Tibial artery (tissue), 4 donors: ENCODE measurements at places on chromosomes 1 and 21.
A peak's percentile ranks its signal among the peaks of the same experiment; 100 is the strongest.

DNA sequence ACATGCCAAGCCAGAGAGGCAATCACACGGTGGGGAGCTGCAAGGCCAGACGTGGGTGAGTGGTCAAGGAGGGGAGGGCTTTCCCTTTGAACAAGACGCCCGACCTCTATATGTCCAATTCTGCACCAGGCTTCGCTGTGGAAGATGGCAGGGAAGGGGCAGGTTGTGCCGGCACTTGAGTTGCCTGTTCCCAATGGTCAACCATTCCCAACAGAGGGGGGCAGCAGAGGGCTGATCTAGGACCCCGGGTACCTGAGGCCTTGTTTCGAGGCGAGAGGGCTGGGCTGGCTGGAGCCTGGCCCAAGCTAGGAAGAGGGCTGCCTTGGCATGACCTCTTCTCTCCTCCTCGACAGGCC is 64.9 kb downstream of the TMEM53 start:
- no peak overlapping the region for H3K27ac ChIP-seq
- H3K27me3 ChIP-seq, result peaks cover 75% of the 10 kb centered on the region
- H3K4me3 ChIP-seq, result no peak overlapping the region
- no peaks in the 10 kb centered on the region for H3K36me3 ChIP-seq
- H3K4me1 ChIP-seq, result no peaks in the 10 kb centered on the region

DNA sequence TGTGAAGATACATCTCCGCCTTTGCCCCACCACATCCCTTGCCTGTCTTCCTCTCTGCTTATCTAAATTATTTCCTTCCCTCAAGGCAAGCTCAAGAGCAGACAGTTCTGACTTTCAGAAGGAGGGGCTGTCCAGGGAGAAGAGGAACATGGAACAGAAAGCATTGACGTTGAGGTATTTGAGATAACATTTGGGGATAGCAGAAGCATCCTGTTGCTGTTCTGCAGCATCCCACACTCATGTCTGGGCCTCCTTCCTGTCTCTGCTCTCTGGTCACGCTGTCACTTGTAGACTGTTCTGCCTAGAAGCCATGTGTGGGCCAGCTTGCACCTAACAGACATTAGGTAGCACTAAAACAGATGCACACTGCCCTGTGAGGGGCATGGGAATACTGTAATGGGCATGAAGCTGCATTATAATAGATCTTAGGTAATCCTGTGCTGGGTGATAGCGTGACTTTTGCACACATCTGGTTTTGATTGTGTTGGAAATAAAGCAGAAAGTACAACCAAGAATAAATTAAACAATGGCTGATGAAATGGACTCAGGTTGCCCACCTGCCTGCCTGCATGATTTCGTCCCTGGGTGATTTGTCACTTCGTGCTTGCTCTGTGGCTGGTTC is 660 bp upstream of the RD3 start:
- peaks cover 11% of the 10 kb centered on the region for H3K27me3 ChIP-seq
- DNase-seq, result no peak
- no peak overlapping the region for H3K4me3 ChIP-seq
- no peak overlapping the region for H3K27ac ChIP-seq
- H3K36me3 ChIP-seq, result no peaks in the 10 kb centered on the region

DNA sequence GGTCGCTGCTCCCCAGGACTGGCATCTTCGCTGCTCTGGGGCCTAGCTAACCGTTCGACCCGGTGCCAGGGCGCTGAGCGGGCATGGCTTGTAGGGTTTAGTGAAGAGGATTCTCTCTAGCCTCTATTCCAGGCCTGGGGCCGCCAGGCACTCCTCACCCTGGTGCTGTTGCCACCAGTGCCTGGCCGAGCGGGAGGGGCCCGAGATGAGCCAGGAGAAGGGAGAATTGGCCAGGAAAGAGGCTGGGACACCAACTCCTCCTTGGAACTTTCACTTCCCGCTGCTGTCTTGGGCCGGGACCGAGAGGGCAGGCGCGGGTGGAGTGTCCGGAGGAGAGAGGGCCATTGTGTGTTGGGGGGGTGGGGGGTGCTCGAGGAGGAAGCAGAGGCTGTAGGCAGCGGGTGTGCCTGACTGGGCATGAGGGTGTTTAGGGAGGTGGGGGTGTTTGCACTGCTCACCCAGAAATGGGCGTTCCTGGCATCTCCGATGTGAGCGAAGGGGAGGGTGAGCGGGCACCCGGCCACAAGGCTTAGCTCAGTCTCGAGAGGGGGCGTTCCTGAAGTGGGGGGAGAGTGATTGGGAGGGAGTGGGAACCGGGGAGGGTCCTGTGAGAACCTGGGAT is 772 bp downstream of the ADAM15 start:
- H3K36me3 ChIP-seq, result peaks cover 38% of the 10 kb centered on the region
- DNase-seq, result peak; percentile 58
- peak overlapping the region; percentile 91 for H3K27ac ChIP-seq
- H3K27me3 ChIP-seq, result no peaks in the 10 kb centered on the region

DNA sequence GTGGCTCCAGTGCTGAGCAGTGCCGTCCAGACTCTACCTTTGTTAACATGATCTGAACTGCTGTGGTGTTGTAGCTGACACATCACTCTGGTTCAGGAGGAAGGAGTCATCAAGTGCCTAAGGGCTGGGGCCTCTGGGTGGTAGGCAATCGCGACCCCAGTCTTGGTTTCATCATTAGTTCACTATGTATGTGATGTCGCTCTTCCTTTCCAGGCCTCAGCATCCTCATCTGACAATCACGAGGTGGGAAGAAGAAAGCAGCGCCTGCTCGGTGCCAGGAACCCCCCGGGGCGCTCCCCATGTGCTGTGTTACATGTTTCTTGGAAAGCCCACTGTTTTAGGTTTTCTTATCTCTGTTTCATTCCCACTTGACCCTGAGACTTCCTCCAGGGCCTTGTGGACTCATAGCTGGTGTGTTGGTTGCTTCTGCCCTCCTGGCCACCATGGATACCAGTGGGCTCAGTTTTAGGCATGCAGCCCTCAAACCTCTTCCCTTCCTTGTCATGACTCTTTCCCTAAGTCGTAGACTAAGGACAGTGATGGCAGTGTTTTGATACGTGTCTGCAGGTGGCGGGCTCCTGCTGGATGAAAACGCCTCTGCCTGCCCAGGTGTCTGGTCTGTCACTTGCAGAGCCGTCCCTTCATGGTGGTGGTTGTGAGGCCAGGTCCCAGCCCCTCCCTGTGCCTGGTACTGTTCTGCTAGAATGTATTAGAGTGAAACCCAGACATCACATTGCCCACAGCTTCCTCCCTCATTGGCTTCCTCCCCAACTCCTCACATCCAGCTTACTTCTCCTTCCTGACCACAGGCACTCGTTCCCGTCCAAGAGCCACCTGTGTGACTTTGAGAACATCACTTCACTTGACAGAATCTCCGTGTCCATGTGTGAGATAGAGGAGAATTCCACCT is 17.2 kb upstream of the FOXO6 start:
- H3K27me3 ChIP-seq, result peaks cover 5% of the 10 kb centered on the region
- no peak overlapping the region for H3K4me3 ChIP-seq
- no peaks in the 10 kb centered on the region for H3K4me1 ChIP-seq
- H3K27ac ChIP-seq, result no peak overlapping the region
- H3K36me3 ChIP-seq, result no peaks in the 10 kb centered on the region

GRCh38 chr21:29430030-29430429 is 131.3 kb downstream of the BACH1 start:
- no peaks in the 10 kb centered on the region for H3K36me3 ChIP-seq
- DNase-seq, result no peak
- no peaks in the 10 kb centered on the region for H3K4me1 ChIP-seq
- no peaks in the 10 kb centered on the region for H3K27me3 ChIP-seq
- H3K27ac ChIP-seq, result no peak overlapping the region

DNA sequence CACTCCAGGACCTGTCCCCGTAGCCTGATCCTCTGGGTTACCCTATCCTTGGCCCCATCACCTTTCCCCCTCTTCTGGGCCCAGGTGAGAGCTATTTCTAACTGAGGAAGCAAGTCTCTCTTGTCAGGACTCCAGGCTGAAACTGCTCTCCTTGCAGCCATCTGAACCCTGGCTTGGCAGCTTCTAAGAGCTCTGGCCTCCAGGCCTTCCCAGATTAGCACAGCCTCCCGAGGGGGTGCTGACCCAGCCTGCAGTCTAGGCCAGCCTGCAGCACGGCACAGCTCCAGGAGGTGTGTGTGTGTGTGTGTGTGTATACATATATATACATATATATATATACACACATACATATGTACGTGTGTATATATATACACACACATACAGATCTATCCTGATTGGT is 17.4 kb downstream of the CACNA1S start:
- no peaks in the 10 kb centered on the region for H3K4me1 ChIP-seq
- H3K27me3 ChIP-seq, result peaks cover 7% of the 10 kb centered on the region
- no peaks in the 10 kb centered on the region for H3K36me3 ChIP-seq
- no peak for DNase-seq

GRCh38 chr21:25005388-25005787 is 601.9 kb downstream of the MRPL39 start:
- H3K4me1 ChIP-seq, result no peaks in the 10 kb centered on the region
- H3K4me3 ChIP-seq, result no peak overlapping the region
- no peak overlapping the region for H3K27ac ChIP-seq
- H3K27me3 ChIP-seq, result no peaks in the 10 kb centered on the region

GRCh38 chr1:234584926-234585325 is 25.1 kb downstream of the IRF2BP2 start:
- no peak overlapping the region for H3K4me3 ChIP-seq
- H3K36me3 ChIP-seq, result no peaks in the 10 kb centered on the region
- H3K27me3 ChIP-seq, result no peaks in the 10 kb centered on the region
- peaks cover 6% of the 10 kb centered on the region for H3K4me1 ChIP-seq
- peak overlapping the region; percentile 89 for H3K27ac ChIP-seq

GRCh38 chr1:172342584-172343239 is 77.8 kb upstream of the C1orf105 start:
- H3K27me3 ChIP-seq, result no peaks in the 10 kb centered on the region
- no peak overlapping the region for H3K4me3 ChIP-seq
- no peaks in the 10 kb centered on the region for H3K36me3 ChIP-seq

GRCh38 chr1:42551180-42551579 is 88.1 kb downstream of the CCDC30 start:
- no peaks in the 10 kb centered on the region for H3K27me3 ChIP-seq
- H3K36me3 ChIP-seq, result no peaks in the 10 kb centered on the region
- no peak for DNase-seq
- no peak overlapping the region for H3K27ac ChIP-seq
- H3K4me3 ChIP-seq, result no peak overlapping the region

DNA sequence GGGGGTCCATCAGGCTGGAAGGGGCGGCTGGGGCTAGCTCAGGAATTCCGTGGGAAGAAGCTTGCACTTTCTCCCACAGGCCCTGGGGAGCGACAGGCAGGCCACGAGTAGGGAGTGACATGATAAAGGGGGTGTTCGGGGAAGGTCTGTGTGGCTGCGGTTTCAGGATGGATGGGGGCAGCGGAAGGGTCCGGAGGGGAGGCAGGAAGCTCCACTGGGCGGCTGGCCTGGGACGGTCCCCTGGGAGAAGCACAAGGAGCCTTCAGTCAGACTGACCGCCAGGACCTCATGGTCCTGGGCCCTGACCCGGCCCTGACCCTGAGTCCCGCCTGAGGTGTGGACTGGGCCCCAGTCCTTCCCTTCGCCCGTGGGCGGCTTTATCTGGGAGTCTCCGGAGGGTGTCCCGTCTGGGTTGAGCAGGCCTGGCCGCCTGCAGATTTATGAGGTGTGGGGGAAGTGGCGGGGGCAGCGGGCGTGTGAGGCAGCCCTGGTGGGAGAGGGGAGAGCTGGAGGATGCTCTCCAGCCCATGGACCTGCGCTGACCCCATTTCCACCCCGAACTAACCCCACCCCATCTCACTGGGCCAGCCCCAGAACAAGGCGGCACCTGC is 45.6 kb downstream of the EPHB2 start:
- no peaks in the 10 kb centered on the region for H3K36me3 ChIP-seq
- no peaks in the 10 kb centered on the region for H3K4me1 ChIP-seq
- H3K27me3 ChIP-seq, result no peaks in the 10 kb centered on the region

DNA sequence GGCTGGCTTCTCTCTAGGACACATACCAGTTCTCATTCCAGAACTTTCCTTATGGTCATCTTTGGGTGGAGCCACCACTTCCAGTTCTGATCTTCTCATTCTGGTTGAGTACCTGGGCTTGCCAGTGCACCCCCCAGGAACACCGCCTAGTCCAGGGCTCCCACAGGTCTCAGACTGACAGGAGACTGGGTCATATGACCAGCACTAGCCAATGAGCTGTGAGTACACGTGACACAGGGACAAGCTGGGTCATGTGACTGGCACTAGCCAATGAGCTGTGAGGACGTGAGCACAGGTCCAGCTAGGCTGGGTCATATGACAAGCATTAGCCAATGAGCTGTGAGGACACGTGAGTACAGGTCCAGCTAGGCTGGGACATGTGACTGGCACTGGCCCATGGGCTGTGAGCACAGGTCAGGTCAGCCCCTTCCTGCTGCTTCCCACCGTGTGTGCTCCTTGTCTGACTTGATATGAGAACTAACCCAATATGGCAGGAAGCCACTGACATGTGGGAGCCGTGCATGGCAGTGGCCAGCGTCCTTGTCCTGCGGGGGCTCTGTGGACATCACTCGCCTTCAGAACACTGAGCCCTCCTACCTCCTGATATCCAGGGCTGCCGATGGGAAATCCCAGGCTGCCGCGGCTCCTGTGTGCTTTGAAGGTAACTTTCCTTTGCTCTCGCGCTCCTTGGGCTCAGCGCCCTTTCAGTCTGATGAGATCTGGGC is 22.7 kb downstream of the KRTAP10-1 start:
- H3K27ac ChIP-seq, result no peak overlapping the region
- no peak overlapping the region for H3K4me3 ChIP-seq
- no peaks in the 10 kb centered on the region for H3K36me3 ChIP-seq

DNA sequence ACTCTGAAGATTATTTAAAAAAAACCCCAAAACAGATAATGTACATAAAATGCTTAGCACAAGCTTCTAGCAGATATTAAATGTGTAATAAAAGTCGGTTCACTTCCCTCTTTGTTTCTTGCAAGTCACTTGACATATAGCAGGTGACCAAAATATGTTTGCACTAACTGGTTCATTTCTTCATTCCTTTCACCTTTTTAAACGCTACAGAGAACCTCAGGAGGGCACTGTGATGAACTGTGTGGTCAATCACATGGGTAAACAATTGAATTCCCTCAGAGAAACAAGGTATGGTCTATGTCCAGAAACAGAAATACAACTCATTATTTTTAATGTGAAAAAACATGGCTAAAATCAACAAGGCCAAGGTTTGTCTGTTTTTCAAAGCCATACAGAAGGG is 51.3 kb upstream of the BCL10 start:
- no peaks in the 10 kb centered on the region for H3K27me3 ChIP-seq
- H3K4me3 ChIP-seq, result no peak overlapping the region
- no peak for DNase-seq
- no peaks in the 10 kb centered on the region for H3K4me1 ChIP-seq
- H3K36me3 ChIP-seq, result no peaks in the 10 kb centered on the region

DNA sequence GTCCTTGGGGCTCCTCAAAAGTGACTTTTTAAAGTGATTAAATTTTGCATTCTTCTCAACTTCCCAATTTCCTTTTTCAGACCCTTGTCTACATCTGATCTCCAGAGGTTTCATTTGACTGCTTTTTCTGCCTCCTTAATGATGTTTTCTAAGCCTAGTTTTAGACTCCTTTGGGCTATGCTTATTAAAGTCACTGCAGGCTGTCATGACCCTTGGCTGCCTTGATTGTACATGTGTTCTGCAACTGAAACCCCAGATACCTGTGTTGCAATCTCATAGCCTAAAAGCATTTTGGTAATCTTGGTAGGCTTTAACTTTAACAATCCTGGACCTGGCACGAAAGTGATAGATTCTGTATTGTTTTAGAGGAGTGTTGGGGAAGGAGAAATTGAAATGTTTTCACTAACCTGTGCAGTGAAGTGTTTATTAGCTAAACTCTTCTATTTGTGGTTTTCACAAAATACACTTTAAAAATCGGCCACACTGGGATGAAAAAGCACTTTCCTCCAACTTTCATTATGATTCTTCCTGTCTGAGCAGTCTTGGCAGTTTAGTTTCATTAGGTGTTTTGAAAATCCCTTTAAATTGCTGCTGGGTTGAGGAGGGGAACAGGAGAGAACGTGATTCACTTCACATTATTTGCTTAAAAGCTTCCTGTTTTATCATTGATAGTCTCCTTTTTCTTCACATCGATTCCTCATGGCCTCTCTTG is 4.9 kb downstream of the MACO1 start:
- no peaks in the 10 kb centered on the region for H3K4me1 ChIP-seq
- H3K27ac ChIP-seq, result peak overlapping the region; percentile 98
- no peaks in the 10 kb centered on the region for H3K36me3 ChIP-seq
- DNase-seq, result no peak
- no peaks in the 10 kb centered on the region for H3K27me3 ChIP-seq
